Hypothalamus (tissue), 51 donors: ENCODE measurements at places on chromosomes 2 and 18.

DNA sequence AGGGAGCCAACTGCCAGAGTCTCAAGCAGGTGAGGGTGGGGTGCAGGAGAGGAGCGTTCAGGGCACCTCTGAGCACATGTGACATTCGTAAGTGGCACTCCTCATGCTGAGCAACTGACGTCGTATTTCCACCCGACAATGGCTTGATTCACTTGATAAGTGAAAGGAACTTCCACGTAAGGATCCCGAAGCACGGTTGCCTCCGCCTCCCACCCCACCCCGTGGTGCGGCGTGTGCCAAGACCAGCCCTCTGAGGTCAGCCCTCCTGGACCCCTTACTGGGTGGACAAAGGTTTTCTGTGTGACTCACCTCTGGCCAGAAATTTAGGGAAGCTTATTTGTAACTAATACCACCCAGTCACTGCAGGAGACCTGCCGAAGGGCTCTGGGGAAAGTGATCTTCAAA, 59.9 kb downstream of the AGAP1 start:
- no peak for DNase-seq

- DNase-seq = no peak
Observed at GRCh38 chr18:3910512-3910911, 460.5 kb downstream of the TGIF1 start.

DNA sequence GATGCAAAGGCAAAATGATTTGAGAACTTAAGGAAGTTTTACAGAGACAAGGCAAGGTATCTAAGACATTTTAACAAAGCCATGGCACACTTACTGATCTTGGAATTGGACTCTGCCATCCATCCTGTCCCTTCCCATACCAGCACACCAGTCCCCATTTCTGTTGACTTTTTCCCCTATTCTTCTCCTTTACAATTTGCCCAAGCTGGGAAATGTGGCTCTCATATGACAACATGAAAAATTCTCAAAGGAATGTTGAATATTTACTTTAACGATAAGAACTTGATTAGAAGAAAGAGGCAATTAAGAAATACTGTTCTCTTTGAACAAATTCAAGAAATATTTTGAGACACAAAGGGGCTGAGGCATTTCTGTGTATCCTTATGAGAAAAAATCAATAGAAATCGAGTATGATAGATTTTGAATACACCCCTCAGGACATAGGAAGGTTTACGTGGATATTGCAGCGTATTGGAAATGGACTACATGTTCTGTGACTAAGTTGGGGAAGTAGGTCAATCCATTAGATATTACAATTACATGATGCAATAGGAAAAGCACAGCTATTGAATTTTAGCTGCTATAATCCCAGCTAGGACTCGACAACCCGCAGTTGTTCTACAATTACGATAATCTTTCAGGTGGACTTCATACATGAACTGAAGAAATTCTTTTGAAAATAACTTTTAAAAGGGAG, 201.6 kb downstream of the TRIB2 start:
- DNase-seq = no peak

DNA sequence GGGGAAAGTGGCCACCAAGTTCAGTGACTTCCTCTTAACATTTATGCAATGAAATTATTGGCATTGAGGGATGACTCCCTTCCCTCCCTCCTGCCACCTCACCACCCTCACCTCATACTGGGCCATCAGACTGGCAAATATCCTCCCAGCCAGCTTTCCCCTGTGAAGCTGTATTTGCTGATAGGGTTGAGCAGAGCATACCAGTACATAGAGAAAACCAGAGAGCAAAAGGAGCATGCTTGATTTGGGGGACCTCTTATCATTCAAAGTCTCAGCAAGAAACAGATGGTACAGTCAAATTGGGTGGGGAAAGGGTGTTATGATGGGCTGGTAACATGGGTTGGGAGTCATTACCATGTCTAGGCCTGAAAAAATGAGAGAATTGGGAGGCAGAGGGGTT, 19.1 kb upstream of the B3GNT2 start:
- DNase-seq = no peak

GRCh38 chr2:151305129-151305691, 15.7 kb upstream of the NMI start:
- DNase-seq = no peak

DNA sequence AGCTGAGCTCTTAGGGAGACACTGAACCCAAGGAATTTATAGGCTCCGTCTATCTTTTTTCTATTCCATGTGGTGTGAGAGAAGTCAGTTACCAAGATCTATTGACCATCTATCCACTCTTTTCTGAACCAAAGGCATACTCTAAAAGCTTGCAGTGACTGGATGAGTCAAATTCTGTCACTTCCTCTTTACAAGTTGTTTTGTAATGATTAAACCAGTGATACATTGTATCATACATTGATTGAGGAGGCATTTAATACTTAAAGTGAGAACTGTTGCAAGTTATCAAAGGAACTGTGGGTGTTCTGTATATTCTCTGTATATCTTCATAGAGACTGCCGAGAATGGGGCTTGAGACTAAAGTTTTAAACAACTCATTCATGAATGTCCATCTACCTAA, 188.8 kb downstream of the CAMKMT start:
- no peak for DNase-seq

GRCh38 chr2:69604836-69605235, 38.7 kb downstream of the AAK1 start:
- no peak for DNase-seq

GRCh38 chr18:22734791-22735627, 198.1 kb upstream of the RBBP8 start:
- no peak for DNase-seq
